Panc1 (cell line): ENCODE measurements at places on chromosomes 5 and 9.

DNA sequence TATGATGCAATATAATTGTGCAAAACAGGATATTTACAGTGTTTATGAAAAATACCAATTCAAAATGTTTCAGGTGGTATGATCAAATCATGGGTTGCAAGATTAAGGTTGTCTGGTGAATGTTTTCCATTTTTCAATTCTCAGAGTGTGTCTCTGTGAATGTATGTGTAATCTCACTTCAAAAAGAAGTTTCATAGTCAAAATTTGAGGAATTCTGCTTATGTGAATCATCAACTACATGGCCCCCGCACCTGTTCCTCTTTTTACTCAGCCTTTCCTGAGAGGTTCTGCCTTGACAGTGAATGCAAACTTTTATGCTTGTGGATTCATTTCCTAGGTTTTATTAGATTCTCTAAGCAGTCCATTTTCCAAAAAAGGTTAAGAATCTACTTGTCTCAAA, 32.1 kb downstream of the KCTD16 start:
- no peak for DNase-seq

GRCh38 chr5:138438003-138438723, 694 bp upstream of the REEP2 start:
- no peak for DNase-seq

DNA sequence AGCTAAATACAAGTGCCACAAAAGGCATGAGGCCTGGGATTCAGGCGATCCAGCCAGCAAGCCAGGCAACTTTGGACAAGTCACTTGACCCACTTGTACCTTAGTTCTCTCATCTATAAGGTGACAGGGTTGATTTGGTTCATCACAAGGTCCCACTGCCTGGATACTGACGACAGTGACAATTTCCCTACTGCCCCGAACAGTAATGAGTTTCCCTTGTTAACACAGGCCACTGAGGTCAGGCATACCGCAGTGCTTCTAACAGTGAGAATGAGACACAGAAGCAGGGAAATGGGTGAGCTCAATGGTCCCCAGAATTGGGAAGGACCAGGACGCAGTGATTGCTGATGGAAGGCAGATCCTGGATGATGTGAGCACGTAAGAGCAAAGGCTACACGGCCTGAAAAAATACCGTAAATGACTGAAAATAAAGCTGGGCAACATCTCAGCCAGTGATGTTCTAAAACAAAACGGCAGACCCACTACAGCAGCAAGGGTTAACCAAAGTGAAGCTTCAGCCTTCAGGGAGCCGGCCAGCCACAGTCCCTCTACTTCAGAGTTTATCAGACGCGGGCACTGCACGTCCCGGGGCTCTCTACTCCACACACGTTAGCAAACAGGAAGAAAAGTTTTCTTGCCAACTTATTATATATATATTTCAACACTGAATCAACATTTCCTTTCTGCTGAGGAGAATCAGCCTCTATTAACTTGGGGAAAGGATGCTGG, 846 bp downstream of the MGAT1 start:
- no peak for DNase-seq

DNA sequence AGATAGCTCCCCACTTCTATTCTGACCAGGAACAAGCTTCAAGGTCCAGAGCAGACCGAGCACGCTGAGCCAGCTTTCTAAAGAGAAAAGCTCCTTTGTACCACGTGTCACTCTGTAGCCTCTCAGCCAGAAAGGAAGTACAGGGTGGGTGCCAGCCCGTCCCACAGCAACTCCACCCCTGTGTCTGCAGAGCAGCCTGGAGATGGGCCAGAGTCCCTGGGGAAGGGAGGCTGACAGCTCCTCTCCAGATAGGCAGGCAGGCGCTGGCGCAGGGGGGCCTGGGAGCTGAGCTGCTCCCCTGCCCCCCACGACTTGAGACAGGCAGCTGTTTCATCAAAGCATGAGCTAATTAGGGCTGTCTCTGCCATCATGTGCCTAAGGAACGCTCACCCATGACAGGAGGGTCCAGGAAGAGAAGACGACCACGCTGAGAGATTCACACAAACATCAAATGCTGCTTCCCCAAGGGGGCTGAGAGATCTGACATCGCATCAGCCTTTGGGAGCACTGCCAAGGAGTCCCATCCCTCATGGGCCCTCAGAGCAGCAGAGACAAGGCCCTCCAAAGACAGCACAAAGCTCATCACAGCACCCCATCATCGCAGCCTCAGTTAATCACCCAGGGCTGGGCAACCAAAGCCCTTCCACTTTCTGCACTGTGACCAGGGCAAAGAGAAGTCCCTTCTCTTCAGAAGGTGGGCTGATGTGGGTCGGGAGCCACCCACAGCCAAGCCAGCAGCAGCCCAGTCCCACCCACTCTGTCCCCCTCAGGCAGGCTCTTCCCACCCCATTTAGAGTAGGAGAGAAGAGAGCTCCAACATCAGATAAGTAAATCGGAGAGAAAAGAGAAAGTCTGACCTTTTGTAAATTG, 78.5 kb upstream of the LRRTM2 start:
- DNase-seq: no peak

DNA sequence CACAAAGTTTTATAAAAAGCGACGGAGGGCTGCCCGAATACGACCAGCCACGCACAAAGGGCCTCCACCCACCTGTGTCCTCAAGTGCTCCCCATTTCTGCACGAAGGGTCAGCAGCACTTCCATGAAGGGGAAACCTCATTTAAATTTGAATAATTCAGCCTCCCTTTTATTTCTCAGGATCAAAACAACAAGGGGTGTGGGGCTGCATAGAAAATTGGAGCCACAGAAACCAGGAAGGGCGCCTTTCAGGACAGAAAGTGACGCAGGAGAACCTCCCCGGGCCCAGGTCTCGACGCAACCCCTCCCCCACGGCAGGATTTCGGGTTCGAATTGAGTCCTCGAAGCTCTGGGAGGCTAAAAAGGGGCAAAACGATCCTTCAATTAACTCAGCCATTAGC, 2.1 kb downstream of the NRARP start:
- DNase-seq: no peak

DNA sequence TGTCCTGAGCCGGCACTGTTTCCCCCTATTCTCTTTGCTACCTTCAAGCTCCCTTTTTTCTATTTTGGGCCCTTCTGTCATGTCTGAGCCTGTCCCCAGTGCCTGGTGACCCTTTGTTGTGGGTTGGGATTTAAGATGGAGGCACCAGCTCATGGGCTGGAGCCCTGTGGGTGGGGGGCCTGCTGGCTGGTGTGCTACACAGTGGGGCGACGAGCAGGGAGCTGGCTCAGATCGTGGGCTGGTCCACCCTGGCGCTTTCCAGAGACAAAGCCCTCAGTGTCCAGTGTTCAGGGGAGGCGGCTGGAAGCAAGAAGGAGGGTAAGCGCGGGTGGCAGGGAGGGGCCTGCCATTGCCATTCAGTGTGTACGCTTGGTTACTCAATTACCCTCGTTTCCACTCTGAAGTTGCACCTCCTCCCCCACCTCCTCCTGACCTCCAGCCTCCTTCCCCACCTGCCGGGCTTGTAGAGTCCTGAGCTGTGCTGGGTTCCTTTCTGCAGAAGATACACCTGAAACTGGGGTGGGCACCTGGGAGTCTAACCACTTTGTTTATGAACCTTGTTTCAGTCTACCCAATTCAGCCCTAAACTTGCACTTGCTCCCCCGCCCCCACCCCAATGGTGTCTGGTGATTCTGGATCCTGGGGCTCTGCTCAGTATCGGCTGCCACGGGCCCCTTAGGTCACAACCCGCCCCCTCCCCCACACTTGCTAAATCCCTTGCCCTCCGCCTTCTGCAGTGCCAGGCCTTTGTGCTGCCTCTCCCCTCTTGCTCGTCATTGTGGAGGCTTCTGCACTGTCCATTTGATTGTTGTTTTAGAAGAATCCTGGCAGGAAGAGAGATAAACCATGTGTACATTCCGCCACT, 49.9 kb downstream of the MVB12B start:
- DNase-seq: no peak

DNA sequence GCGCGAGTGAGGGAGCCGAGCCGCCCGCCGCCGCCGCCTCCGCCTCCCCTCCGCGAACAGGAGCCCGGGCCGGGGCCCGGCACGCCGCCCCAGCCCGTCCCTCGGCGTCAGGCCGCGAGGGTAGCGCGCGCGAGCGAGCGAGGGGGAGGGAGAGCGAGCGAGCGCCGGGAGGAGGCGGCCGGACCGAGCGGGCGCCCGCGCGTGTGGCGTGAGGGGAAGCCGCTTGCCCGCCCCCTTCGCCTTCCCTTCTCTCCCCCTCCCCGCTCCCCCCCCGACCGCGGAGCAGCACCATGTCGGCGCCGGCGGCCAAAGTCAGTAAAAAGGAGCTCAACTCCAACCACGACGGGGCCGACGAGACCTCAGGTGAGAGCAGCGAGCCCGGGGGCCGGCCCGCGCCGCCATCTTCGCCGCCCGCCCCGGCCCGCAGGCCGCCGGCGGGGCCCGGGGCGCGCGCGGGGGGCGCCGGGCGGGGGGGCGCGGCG, 312 bp downstream of the SET start:
- DNase-seq: no peak

- no peak for DNase-seq
These were observed 30.4 kb upstream of the FCN1 start for GRCh38 chr9:134948149-134948548.

GRCh38 chr9:98993570-98993945, 49.9 kb downstream of the COL15A1 start:
- DNase-seq: no peak

- DNase-seq: no peak
These were observed 106.4 kb downstream of the ERCC6L2 start for GRCh38 chr9:95981761-95982390.

DNA sequence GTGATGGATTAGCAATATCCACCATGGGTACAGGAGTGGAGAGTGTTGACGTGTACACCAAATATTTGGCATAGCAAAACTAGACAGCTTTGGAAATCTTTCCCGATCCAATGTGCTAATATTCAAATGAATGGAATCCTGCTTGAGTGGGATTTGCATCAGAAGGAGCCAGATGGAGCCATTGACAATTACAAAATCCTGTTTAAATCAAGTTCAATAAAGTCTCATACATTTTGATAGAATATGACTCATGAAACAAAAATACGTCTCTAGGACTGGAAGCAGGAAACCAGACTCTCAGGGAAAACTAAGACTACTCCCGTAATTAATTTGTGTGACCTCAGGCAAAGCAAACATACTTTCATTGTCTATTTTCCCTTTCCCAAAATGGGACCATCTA, 13.0 kb downstream of the TNC start:
- no peak for DNase-seq

GRCh38 chr5:129096382-129096991, 1.9 kb downstream of the ISOC1 start:
- DNase-seq: no peak

DNA sequence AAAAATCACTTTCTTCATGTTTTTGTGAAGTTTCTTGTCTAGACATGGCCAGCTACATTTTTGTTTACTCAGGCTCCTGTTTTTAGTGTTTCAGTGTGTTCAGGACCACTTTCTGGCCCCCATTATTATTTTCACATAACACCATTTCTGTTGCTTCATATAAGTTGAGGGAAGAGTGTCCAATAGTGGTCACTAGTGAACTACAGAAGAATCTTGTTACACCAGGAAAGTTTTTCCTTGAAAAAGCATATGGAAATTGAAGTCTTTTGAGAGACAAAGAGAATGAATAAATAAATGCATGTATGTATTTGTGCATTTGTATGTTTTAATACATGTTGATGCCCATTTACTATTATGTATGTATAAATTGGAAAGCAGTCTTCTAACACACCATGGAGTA, 3.8 kb downstream of the ADAMTSL1 start:
- DNase-seq: no peak

DNA sequence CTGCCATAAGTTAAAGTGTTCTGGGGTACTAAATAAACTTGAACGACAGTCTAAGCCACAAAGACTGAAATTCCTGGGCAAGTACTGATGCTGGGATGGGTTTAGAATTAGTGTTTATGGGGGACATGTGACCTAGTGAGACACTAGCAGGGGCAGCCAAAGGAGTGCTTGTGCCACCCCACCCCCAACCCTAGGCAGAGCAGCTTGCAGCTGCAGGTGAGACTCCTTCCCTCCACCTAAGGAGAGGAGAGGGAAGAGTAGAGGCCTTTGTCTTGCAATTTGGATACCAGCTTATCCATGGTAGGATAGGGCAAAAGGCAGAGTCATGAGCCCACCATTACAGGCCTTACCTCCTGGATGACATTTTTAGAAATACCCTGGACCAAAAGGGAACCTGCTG, 28.7 kb upstream of the PDE4D start:
- no peak for DNase-seq
